PC-9 (cell line): ENCODE measurements at places on chromosomes 6 and 20. TPM values are rescaled to one million over a fixed set of nuclear protein-coding genes. Genes with fewer than 3 reads are reported as not detected.

DNA sequence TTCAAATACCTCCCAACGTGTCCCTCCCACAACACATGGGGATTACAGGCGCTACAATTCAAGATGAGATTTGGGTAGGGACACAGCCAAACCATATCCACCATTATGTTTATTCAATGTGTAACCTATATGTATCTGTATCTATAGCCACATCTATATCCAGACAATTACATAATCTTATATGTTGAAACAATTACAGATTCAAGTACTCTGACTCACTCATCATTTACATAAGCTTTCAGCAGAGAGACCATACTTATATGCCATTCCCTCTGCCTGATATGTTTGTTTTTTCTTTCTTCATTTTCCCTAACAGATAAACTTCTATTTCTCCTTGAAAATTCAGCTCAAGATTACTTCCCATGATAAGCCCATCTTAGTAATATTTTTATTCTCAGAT lies 163.6 kb downstream of the LAMA2 start:
- DNase-seq = no peak

- no peak for DNase-seq
Measured at GRCh38 chr20:33158637-33159385, 9.1 kb upstream of the BPIFA2 start.

DNA sequence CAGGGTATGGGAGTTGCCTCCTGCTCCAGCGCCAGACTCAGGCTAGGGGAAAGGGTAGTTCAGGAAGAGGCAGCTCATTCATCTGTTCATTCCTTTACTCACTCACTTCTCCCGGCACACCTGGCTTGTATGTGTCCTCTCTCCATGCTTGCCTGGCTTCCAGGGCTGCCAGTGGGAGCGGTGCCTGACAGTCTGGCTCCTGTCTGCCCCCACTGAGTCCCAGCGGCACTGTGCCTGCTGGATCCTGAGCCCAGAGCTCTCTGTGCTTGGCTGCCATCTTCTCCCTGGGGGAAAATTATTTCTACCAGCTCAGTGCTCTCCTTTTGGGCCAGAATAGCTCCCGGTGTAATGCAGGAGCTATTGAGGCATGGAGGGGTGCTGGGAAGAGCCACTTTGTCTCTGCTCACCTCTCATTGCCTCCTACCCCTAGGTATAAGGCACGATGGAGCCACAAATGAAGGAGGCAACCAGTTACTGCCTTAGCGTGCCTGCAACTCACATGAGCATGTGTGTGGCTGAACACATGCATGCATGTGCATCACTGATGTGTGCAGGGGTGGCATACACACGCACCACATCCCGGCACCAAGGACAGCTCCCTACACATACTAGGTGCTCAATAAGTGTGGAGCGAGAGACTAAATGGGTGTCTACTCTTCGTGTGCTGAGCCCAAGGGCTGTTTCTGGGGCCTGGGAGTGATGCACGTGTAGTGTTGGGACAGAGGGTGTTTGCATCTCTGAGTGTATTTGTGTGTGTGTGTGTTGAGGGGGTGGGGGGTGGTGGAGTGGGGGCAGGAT lies 46.6 kb downstream of the CDH22 start:
- no peak for DNase-seq

The ADAT2 gene
- 5.5 and 6.0 TPM in 2 replicates for total RNA-seq

DNA sequence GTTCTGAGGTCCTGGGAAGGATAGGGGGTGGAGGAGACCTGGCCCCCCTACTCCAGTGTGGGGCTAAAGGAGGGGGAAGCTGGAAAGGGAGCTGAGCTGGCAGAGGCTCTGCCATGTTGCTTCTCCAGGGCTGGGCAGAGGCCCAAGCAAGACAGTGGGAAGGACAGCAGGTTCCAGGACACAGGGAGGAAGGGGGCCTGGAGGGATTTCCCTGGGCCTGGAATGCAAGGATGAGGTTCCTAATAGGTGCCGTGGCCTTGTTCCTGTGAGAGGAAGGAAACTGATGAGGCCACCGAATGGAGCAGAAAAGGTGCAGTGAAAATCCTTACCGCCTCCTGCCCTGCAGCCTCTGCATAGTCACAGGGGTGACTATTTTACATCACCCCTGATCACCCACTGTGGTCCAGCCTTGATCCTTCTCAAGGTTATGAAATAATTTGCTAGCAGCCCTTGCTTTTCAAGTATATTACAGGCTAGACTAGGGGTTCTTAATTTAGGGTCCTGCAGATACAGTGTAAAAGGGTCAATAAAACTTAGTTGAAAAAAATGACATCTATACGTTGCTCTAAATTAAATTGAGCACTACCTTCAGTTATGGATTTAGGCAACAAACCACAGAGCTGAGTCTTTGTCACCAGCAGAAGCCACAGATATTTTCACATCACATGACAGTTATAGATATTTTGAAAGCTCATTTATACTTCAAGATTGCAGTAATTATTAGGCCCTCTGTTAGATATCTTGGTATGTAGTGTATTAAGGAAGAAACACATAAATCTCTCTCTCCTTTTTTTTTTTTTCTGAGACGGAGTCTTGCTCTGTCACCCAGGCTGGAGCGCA lies 45.7 kb upstream of the RNF24 start:
- no peak for DNase-seq

- peak; percentile 81 for DNase-seq
Measured at GRCh38 chr6:3013486-3013885, 13.8 kb downstream of the NQO2 start.
